IMR-90 (cell line): ENCODE measurements at places on chromosomes 4 and X. TPM values are rescaled to one million over a fixed set of nuclear protein-coding genes. Genes with fewer than 3 reads are reported as not detected.

GRCh38 chrX:130245441-130245840 is 23.3 kb downstream of the ZNF280C start:
- peak; percentile 78 for DNase-seq

PPEF2 gene
- polyA plus RNA-seq = not detected in 2 replicates

CLNK gene
- not detected in 2 replicates for polyA plus RNA-seq

DNA sequence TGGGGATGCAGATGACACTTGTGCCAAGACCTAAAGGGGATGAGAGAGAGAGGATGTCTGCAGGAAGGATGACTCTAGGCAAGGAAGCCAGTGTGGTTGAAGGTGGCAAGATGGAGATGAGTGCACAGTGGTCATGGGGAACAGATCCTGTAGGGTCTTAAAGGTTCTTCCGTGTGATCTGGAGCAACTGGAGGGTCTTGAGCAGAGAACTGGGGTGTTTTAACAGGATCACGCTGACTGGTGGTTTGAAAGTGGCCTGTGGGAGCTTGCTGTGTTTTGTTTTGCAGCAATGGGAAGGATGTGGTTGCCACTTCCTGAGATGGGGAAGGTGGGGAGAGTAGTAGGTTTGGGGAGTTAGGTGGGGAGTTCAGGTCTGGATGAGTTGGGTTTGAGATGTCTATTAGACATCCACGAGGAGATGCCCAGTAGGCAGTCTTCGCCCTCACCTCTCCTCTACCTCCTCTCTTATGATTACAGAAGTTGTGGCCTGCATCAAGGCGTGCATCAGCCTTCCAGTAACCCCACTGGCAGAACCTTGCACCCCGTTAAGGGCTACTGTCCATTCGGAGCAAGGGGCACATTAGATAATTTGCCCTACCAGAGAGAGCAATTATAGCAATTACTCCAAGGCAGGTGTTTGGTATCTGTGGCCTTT is 1.4 kb upstream of the STBD1 start:
- no peak for DNase-seq

- no peak for DNase-seq
Measured at GRCh38 chrX:13261348-13261747, 58.5 kb downstream of the ATXN3L start.

DNA sequence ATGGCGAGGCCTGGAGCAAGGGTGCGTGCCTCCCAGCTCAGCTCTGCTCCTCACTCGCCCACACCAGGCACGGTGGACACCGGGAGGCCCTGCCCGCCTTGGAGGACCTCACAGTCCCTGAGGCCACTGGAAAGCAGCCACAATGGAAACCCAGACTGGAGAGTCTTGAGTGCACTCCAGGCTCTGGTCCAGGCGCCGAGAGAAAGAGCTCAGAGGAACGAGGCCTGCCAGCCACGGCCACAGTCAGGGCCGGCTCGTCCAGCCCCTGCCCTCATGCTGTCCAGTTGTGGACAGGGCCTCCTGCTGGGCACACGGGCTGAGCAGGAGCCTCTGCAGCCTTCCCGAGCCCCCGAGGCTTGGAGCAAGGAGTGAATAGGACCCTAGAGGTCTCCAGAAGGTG is 53.3 kb upstream of the GRPEL1 start:
- DNase-seq = no peak

- DNase-seq = no peak
Measured at GRCh38 chr4:153645183-153645582, 38.9 kb upstream of the TLR2 start.

GRCh38 chr4:189279188-189279587 is 661.5 kb upstream of the FRG1 start:
- DNase-seq = peak; percentile 99

DNA sequence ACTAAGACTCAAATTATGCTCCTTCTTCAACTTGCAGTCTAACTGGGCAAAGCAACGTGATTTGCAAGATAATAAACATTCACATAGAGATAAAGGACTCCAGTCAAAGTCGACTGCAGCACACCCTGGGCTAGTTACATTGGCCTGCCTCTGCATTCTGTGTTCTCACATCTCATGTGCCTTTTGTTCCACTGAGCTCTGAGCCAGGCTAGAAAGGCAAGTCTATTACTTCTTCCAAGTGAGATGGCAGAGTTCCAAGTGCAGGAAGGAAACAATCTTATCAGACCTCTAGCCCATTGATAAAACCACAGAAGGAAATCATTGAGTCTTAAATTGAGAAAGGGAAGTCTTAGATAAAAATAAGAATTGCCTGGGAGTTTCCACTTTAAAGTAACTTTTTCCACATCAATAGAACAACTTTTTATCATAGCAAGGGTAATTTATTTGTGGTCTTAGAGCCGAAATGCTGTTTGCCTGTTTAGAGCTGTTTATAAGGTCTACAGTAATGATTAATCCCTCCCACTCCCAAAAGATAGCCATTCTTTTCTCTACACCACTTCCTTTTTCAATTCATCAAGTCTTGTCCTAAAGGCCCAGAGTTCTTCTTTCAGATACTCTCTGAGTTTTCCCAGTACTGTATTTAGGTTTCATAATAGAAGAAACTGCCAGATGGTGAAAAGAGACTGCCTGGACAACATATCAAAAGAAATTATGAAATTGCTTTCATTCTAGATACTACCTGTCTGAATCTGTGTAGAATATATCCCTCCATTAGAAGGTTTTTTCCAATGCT is 200.2 kb downstream of the GUCY2F start:
- DNase-seq = no peak

GRCh38 chr4:91751961-91752360 is 551.8 kb upstream of the GRID2 start:
- no peak for DNase-seq

SERTM2 gene
- polyA plus RNA-seq = 0.03 and 0.07 TPM in 2 replicates

ARHGAP6 gene
- polyA plus RNA-seq = 1.1 and 1.4 TPM in 2 replicates

DNA sequence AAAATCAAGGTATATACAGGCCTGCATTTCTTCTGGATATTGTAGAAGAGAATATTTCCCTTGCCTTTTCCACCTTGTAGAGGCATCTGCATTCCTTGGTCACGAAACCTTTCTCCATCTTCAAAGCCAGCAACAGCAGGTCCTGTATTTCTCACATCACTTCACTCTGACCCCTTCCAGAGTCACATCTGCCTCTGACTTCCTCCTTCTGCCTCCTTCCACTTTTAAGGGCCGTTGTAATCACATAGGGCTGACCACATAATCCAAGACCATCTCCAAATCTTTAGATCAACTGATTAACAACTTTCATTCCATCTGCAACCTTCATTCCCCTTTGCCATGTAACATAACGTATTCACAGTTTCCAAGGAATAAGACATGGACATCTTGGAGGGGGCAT is 38.3 kb upstream of the NDP start:
- no peak for DNase-seq

- peak; percentile 12 for DNase-seq
Measured at GRCh38 chr4:106201373-106201772, 114.6 kb downstream of the TBCK start.
